ENCODE measurements at places on chromosomes 5 and 9.

DNA sequence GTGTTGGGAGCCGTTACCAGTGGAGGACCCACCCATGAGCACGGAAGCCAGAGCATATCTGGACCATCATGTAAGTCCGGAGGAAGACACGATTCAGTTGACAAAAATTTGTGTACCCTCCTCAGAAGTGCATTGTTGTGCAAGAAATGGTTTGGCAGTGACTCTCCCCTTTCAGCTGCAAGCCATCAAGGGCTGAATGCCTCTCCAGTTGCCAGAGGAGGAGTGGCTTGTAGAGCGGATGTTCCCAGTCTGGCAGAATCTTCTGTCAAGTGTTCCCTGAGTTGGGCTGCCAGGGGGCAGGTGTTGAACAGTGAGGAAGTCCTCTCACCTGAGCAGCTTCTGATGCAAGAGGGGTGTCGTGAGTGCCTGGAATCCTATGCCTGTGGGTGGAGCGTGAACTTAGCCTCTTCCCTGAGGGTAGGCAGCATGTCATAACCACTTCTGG, 27.6 kb upstream of the CDKN2AIPNL start:
- DNase-seq, result no peak

DNA sequence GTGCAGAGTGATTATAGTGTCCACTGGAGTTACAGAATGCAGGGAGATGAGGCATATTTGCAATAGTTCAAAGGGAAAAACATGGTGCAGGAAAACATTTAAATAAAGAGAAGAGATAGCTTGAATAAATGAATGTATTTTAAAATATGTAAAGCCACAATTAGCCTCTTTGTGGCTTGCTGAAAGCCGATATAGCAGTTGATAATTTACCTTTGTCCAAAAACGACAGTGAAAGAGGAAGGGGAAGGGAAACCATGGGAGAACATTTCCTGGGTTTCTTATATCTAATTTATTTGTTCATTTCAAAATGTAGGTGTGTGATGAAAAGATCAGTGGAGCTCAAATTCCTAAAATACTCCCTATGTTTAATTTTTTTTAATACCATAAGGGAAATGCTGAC, 156.1 kb downstream of the DENND1A start:
- DNase-seq, result no peak

DNA sequence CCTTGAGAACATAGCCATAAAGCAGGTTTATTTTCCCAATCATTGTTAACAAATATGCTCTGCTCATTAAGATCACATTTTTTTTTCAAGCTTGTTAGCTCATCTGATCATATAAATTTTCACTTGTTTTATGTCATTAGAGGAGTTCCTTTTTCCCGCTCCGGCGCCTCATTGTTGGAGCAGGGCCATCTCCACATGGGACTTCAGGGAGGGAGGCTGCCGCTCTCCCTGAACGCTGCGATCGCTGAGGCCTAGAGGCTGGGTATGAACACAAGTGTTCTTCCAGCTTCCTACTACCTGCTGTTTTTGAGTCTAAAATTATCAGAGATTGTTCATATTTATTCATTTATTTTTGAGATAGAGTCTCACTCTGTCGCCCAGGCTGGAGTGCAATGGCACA, 246.9 kb downstream of the MPDZ start:
- no peak for DNase-seq

DNA sequence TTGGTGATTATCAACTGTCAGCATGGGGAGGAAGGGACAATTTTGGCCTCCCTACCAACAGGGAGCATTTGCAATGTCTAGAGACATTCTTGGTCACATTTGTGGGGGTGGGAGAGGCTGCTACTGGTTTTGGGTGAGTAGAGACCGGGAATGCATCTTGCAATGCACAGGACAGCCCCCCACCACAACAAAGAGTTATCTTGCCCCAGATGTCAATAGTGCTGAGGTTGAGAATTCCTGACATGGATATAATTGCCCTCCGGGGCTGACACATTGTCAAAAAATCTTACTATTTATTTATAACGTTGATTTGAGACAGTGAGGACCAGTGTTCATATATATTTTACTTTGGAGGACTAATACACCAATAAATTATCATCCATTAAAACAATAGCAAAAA, 316.1 kb downstream of the PSAT1 start:
- no peak for DNase-seq

DNA sequence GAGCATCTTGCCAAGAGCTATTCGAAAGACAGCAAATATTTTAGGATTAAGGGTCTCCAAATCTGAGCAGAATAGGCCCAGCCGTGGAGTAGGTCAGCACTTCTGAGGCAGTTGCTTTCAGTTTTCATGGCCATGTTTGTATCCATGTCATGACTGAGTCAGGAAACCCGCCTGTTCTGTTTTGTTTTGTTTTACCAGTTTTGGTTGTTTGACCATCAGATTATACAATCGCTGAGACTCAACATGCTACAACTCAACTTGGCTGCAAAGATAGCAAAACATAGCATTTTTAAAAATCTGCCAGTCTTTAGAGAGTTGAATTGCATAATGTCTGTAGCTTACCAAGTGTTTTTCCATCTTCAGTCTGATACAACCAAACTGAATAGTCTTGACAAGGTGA, 185.1 kb upstream of the ZNF462 start:
- DNase-seq, result no peak
